HCT116 (cell line): ENCODE measurements at places on chromosomes 11 and 22. TPM values are rescaled to one million over a fixed set of nuclear protein-coding genes. Genes with fewer than 3 reads are reported as not detected.

DNA sequence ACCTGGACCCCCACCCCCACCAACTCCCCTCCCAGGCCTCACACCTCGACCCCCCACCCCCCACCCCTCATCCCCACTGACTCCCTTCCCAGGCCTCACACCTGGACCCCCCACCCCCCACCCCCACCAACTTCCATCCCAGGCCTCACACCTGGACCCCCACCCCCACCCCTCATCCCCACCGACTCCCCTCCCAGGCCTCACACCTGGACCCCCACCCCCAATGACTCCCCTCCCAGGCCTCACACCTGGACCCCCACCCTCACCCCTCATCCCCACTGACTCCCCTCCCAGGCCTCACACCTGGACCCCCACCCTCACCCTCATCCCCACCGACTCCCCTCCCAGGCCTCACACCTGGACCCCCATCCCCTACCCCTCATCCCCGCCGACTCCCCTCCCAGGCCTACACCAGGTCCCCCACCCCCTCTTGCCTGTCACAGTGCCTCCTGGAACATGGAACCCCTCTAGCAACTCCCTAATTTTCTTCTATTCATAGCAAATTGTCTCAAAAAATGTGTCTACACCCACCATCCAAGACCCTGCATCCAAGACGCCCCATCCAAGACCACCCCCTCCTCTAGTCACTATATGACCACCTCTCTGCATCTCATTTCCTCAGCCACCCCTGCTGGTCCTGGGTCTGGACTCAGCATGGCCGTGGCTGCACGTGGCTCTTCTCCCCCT, 36.9 kb upstream of the BRSK2 start:
- H3K27me3 ChIP-seq, result no peaks in the 10 kb centered on the region
- no peak overlapping the region for H3K4me3 ChIP-seq
- H3K4me1 ChIP-seq, result no peaks in the 10 kb centered on the region
- no peak overlapping the region for H3K27ac ChIP-seq
- DNase-seq, result peak; percentile 40

The DEFB131B gene
- total RNA-seq, result not detected

The OR5B21 gene
- total RNA-seq, result not detected

DNA sequence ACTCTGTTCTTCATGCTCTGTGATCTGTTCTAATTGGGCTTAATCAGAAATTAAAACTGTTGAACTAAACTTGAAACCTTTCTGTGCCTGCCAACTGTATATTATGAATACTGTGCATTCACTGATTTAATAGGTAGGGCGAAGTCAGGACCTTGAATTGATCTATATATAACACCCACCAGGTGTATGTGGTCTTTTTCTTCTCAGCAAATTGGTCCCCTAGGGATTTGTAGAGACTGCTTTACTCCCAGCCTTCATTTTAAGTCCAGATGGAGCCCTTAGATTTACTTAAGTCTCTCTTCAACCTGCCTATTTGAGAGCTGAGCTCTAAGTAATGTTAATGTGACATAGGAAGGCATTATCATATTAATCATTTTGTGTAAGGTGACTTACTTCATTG, 257.5 kb downstream of the TMEM135 start:
- no peaks in the 10 kb centered on the region for H3K27me3 ChIP-seq
- H3K27ac ChIP-seq, result no peak overlapping the region
- H3K36me3 ChIP-seq, result no peaks in the 10 kb centered on the region
- DNase-seq, result no peak

The ALG9 gene
- 23.7 TPM for total RNA-seq

The FZD4 gene
- total RNA-seq, result 4.4 TPM

DNA sequence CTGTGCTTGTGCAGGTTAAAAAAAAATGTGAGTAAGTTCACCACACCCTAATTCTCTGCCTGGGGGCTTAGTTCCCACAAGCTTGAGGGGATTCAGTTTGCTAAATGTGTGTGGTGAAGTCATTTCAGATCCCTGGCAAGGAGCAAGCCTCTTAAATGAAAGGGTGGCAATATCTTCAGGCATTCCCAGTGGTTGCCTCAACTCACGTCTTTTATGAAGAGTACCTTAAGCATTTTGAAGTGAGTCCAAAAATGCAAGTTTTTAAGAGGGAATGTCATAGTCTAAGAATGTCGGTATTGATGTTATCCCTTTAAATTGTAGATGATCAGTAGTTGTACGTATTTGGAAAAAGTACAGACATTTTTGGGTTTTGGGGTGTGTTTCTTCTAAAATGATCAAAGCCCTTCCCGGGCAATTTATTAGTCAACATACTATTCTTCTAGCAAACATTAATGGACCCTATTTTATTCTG, 4.9 kb downstream of the TCP11L1 start:
- H3K36me3 ChIP-seq, result no peaks in the 10 kb centered on the region
- H3K4me1 ChIP-seq, result peaks cover 16% of the 10 kb centered on the region
- H3K4me3 ChIP-seq, result no peak overlapping the region
- no peak for DNase-seq
- no peaks in the 10 kb centered on the region for H3K27me3 ChIP-seq

GRCh38 chr22:29083933-29084591, 11.2 kb downstream of the KREMEN1 start:
- no peak for DNase-seq
- H3K4me1 ChIP-seq, result peaks cover 7% of the 10 kb centered on the region
- H3K27ac ChIP-seq, result no peak overlapping the region
- H3K27me3 ChIP-seq, result no peaks in the 10 kb centered on the region

- no peaks in the 10 kb centered on the region for H3K27me3 ChIP-seq
- no peaks in the 10 kb centered on the region; the same call in 1 of the 2 replicates for H3K36me3 ChIP-seq
- DNase-seq, result no peak
- peaks cover 66% of the 10 kb centered on the region for H3K4me1 ChIP-seq
- H3K4me3 ChIP-seq, result no peak overlapping the region
- peak overlapping the region; percentile 87 for H3K27ac ChIP-seq
Measured at GRCh38 chr11:12165237-12165875, 55.0 kb downstream of the MICAL2 start.

DNA sequence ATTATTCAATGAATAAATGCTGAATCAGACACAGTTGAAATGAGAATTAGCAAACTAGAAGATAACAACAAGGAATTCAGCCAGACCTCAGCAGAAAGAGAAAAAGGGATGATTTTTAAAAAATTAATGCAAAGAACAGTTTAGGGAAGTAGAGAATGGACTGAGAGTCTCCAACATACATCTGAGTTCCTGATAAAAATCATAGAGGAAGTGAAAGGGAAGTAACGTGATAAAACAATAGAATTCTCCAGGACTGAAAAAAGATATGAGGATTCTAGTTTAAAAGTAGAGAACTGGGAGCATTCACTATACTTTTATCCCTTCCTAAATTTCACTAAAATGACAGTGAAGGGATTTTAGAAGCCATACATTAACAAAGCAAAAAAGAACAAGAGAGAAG, 592.0 kb downstream of the SOX6 start:
- peaks cover 19% of the 10 kb centered on the region; the same call in 1 of the 2 replicates for H3K27me3 ChIP-seq
- no peak for DNase-seq
- no peaks in the 10 kb centered on the region for H3K36me3 ChIP-seq
- no peak overlapping the region for H3K4me3 ChIP-seq
- H3K27ac ChIP-seq, result no peak overlapping the region

The BARX2 gene
- 0.12 TPM for total RNA-seq

DNA sequence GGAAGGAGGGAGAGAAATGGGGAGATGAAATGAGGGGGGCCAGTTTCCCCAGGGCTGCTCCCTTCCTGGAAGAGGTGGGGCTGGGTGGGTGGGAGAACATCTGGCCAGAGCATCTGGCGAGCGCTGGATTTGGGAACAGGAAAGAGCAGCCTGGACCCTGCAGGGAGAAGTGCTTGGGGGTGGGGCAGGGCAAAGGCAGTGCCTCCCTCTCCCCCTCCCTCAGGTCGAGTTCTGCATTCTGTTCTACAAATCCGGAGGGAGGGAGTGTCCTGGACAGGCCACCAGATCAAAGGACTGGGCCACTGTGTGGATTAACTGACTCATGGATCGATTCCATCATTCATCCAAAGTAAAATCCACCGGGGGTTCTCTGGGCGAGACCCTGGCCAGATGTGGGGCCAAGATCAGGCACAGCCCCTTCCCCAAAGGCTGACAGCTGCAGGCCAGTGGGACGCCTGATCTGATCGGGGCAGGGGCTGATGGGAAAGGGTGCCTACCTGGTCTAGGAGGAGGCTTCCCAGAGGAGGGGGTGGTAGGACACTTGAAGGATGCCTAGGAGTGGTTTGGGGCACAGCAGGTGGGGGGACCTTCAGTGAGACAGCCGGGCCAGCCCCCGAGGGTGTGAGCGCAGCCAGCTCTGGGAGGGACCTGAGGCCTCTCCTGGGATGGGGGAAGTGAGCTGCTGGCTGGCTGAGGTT, 57.5 kb downstream of the CACNA1I start:
- H3K4me3 ChIP-seq, result no peak overlapping the region
- no peaks in the 10 kb centered on the region; the same call in 1 of the 2 replicates for H3K4me1 ChIP-seq
- H3K27ac ChIP-seq, result no peak overlapping the region
- H3K27me3 ChIP-seq, result no peaks in the 10 kb centered on the region

GRCh38 chr11:132177106-132177505, 806.7 kb downstream of the NTM start:
- DNase-seq, result no peak
- H3K27ac ChIP-seq, result no peak overlapping the region
- H3K36me3 ChIP-seq, result no peaks in the 10 kb centered on the region
- no peak overlapping the region for H3K4me3 ChIP-seq

- peak overlapping the region; percentile 72 for H3K4me3 ChIP-seq
- H3K36me3 ChIP-seq, result peaks cover 12% of the 10 kb centered on the region
- H3K27me3 ChIP-seq, result no peaks in the 10 kb centered on the region
- DNase-seq, result no peak
Measured at GRCh38 chr11:119108146-119108856, 1.2 kb downstream of the C2CD2L start.

DNA sequence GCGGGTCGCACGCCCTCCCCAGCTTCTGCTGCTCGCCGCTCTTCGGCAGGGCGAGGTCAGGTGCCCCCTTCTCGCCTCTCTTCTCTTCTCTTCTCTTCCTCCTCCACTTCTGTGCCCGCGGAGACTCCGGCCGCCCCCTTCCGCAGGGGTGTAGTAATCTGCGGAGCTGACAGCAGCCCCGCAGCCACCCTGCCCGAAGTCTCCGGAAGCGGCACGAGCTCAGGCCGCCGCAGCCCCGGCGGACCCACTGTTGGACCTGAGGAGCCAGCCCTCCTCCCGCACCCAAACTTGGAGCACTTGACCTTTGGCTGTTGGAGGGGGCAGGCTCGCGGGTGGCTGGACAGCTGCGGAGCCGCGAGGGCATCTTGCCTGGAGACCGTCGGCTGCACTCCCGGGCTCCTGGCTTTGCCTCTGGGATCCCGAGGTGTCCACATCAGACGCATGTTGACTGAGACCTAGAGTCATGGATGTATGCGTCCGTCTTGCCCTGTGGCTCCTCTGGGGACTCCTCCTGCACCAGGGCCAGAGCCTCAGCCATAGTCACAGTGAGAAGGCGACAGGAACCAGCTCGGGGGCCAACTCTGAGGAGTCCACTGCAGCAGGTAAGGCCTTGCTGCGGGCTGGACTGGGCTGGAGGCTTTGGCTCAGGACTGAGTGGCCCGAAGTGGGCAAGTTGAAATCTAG, 486 bp downstream of the STIM1 start:
- H3K4me1 ChIP-seq, result peaks cover 39% of the 10 kb centered on the region
- no peaks in the 10 kb centered on the region for H3K27me3 ChIP-seq
- H3K4me3 ChIP-seq, result peak overlapping the region; percentile 78
- H3K36me3 ChIP-seq, result no peaks in the 10 kb centered on the region
- no peak for DNase-seq

- H3K4me1 ChIP-seq, result peaks cover 35% of the 10 kb centered on the region
- no peak overlapping the region for H3K4me3 ChIP-seq
- no peak overlapping the region for H3K27ac ChIP-seq
- no peaks in the 10 kb centered on the region for H3K36me3 ChIP-seq
- no peak for DNase-seq
Measured at GRCh38 chr11:47538741-47539565, 14.0 kb downstream of the CELF1 start.

DNA sequence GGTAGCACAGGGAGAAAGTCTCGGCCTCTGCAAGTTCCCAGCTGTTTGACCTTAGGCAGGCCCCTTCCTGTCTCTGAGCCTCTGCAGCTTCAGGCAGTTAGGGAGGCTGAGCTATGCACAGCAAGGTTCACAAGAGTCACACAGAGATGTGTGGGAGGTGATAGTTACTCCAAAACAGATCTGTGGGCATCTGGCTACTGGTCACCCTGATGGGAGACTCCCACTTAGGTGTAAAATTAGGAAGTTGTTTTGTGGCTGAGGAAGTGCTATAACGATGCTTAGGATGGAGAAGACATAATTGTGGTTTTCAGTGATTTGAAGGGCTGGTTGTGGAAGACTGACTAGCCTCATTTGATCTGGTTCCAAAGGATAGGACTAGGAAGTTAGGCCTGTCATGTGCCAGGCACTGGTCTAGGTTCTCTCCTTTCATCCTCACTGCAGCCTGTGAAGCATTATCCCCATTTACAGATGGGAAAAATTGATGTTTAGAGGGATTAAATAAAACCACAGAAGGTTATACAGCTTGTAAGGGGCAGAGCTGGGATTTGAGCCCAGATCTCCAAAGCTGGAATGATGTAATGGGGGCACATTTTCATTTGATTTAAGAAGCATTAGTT, 13.5 kb downstream of the ACO2 start:
- no peaks in the 10 kb centered on the region for H3K27me3 ChIP-seq
- H3K27ac ChIP-seq, result no peak overlapping the region

GRCh38 chr11:71568704-71569349, 3.5 kb downstream of the KRTAP5-10 start:
- no peaks in the 10 kb centered on the region for H3K36me3 ChIP-seq
- DNase-seq, result no peak
- no peak overlapping the region for H3K27ac ChIP-seq
- H3K27me3 ChIP-seq, result peaks cover 15% of the 10 kb centered on the region; the same call in 1 of the 2 replicates

GRCh38 chr11:21430537-21430936, 761.2 kb downstream of the NELL1 start:
- no peak for DNase-seq
- H3K36me3 ChIP-seq, result no peaks in the 10 kb centered on the region
- H3K27ac ChIP-seq, result no peak overlapping the region
- no peak overlapping the region for H3K4me3 ChIP-seq
- no peaks in the 10 kb centered on the region for H3K27me3 ChIP-seq

GRCh38 chr22:20126284-20127029, 5.1 kb upstream of the ZDHHC8 start:
- no peak overlapping the region for H3K27ac ChIP-seq
- H3K4me3 ChIP-seq, result no peak overlapping the region
- DNase-seq, result no peak
- H3K27me3 ChIP-seq, result no peaks in the 10 kb centered on the region

GRCh38 chr11:131653260-131653659, 282.8 kb downstream of the NTM start:
- no peaks in the 10 kb centered on the region for H3K4me1 ChIP-seq
- H3K27me3 ChIP-seq, result no peaks in the 10 kb centered on the region
- H3K27ac ChIP-seq, result no peak overlapping the region
- no peaks in the 10 kb centered on the region for H3K36me3 ChIP-seq

GRCh38 chr22:19576460-19577421, 52.5 kb upstream of the CLDN5 start:
- no peak overlapping the region for H3K27ac ChIP-seq
- H3K4me1 ChIP-seq, result peaks cover 14% of the 10 kb centered on the region
- DNase-seq, result no peak
- no peak overlapping the region for H3K4me3 ChIP-seq
- H3K27me3 ChIP-seq, result no peaks in the 10 kb centered on the region

DNA sequence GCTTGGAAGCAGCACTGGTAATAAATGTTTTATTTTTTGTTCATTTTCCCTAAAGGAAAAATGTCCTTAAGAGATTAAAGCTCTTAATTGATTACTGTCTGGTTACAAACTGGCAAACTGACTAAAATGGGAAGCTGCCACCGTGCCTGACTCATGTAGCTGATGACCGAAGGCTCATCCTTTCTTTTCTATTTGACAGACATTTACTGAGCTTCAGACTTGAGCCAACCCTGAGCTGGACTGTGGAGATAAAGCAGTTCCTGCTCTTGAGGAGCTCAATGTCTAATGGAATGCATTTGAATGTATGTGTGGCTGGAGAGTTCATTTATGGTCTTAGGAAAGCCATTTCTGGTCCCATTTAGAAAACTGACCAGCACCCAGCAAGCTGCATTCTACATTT, 91.3 kb downstream of the RNF169 start:
- H3K27ac ChIP-seq, result no peak overlapping the region
- H3K4me3 ChIP-seq, result no peak overlapping the region
- H3K36me3 ChIP-seq, result peaks cover 23% of the 10 kb centered on the region
- H3K27me3 ChIP-seq, result no peaks in the 10 kb centered on the region

The SOX10 gene
- not detected for total RNA-seq
